Dermis blood vessel endothelial cell (primary cell): ENCODE measurements at places on chromosomes 12 and 14.
A peak's percentile ranks its signal among the peaks of the same experiment; 100 is the strongest.

DNA sequence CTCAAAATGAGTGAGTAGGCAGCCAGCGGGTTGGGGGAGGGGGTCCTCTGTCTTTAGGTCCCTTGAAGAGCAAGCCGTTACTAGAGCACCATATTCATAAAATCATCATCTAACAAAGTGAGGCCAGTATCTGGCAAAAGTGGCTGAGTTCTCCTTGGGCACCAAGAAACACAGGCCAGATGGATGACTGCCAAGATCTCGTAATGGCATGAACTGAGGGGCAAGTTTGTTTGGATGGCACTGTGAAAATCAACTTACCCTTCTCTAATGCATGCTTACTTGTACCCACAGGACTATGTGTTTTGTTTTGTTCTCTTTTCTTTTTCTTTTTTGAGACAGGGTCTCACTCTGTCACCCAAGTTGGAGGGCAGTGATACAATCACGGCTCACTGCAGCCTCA is 41.6 kb downstream of the GNPTAB start:
- DNase-seq, result no peak

- DNase-seq, result peak; percentile 71
Measured at GRCh38 chr14:76644855-76645518, 116.3 kb upstream of the VASH1 start.

- no peak for DNase-seq
Measured at GRCh38 chr14:52551205-52551604, 1.1 kb downstream of the TXNDC16 start.

- DNase-seq, result no peak
Measured at GRCh38 chr14:34983148-34983760, 462 bp downstream of the SRP54 start.
